Thymus (tissue), 14 donors: ENCODE measurements at places on chromosomes 4 and X.

DNA sequence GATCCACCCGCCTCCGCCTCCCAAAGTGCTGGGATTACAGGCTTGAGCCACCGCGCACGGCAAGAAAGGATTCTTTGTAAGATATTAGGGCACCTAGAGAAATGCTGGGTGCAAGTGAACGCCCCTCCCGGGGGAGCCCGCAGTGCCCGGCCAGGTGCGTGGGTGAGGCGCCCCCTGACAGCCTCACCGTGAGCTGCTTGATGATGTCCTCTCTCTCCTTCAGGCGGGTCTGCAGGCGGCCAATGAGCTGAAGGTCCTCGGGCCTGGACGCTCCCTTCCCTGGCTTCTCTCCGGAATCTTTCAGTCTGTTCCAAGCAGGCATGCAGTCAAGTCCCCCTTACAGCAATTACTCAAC is 21.9 kb downstream of the MED28 start:
- DNase-seq, result no peak

DNA sequence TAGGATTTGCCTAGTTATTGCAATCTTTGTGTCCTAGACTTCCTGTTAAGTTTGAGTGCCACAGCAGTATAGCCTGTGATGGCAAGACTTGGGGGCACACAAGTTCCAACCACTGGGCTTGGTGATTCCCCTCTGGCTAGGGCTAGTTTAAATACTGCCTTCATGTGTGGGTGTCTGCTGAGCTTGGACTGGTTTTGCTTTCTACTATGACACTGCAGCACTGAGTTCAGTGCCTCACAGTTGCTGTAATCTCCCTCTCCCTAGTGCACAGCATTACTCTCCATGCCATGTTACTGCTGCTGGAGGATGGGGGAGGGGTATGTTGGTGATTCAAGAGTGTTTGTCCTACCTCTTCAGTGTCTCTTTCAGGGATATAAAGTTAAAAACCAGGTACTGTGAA is 379.6 kb downstream of the IL15 start:
- no peak for DNase-seq

DNA sequence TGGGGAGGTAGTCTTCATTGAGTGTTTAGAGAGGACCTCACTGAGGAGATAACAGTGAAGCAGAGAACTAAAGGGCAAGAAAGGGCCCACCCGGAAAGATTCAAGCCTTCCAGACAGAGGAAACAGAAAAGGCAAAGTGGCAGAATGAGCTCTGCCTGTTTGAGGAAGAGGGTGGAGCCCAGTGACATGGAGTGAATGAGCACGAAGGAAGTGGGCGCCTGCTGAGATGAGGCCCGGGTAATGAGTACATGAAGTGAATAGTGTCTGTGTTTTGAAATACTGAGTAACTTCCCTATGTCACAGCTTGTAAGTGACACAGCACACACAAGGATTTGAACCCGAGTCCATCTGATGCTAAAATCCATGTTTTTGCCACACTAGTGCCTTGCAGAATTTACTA is 32.5 kb upstream of the TLR2 start:
- no peak for DNase-seq

- no peak for DNase-seq
These were observed 46.9 kb upstream of the STIM2 start for GRCh38 chr4:26813698-26814097.

DNA sequence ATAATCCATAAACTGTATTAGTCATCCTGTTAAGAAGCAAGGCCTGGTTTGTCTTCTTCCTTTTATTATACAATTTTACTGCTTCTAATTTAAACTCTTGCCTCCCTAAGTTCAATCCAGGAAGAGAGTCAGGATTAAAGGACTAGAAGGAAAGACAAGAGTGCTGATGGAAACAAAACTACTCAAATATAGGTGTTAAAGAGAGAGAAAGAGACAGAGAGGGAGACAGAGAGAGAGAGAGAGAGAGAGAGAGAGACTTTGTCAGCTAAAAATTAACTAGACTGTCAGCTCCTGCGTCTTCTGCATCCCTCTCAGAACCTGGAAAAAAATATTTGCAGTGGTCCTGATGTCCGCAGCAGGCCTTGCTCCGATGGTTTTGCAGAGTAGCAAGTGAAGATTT is 13.5 kb upstream of the FGG start:
- DNase-seq, result no peak

DNA sequence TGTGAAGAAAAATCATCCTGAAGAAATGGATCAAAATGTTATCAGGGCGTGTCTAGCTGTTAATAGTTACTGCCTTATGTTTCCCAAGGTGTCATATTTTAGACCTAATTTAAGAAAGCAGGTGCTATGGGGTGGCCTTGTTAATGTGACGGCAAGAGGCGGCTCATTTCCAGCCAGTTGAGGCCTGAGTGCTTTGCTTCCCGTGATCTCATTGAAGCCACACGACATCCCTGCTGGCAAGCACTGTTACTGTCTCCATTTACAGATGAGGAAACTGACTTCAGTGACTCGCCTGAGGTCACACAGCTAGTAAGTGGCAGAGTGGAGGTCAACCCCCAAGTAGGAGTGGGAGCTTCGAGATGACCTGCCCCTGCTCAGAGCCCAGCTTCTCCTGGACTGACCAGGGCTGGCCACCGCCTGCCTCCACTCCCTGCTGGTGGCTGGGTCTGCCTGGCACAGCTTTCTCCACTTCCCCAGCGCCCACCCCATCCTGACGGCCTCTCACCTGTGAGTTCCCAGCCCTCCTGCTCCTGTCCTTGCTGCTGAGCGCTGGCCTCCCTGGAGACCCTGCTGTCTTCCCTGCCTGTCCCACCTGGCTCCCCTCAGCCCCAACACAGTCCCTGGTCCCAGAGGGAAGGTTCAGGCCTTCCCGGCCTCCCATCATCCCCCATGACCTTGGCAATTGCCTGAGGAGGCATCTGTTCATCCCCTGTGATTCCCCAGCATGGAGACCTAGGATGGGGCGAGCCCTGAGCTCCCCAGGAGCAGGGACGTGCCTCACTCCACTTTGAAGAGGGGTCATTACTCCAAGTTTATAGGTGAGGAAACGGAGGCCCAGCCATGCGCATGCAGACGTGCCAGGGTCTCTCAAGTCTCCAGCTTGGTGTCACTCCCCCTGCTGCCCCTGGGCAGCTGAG is 47.7 kb upstream of the SORCS2 start:
- DNase-seq, result no peak

DNA sequence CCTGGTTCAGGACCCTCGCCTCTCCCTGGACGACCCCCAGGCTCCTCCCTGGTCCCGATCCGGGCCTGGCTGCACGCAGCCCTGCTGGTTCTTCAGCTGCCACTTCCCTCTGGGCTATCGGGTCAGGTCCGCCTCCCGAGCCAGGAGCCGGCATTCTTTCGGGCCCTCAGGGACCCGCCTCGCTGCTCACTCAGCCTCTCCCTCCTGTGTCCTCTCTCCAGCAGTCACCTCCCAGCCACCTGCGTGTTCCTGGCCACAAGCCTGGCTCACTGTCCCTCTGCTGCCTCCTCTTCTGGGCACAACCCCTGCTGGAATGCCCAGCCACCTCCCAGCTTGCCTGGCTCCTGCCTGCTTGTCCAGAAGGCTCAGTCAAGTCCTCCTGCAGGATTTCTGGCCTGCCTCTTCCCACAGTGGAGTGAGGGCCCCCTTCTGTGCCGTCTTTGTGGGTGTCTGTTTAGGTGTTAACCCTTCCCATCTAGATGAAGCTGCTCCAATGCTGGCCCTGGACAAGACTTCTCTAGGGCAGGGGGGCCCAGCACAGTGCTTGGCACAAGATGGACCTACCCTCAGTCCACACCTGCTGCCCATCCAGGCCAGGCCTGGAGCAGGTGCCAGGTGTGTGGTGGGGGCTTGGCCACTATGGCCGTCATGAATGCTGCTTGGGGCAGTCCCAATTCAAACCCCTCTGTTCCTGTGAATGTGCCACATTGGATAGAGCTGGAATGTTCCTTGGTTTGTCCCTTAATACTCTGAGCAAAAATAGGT is 2.2 kb downstream of the WFS1 start:
- DNase-seq, result no peak

- DNase-seq, result peak; percentile 86
These were observed 45.9 kb downstream of the HMGB2 start for GRCh38 chr4:173288296-173288695.

- no peak for DNase-seq
These were observed 23.0 kb downstream of the HMX1 start for GRCh38 chr4:8848507-8849265.

GRCh38 chr4:69828828-69829227 is 31.1 kb downstream of the SULT1E1 start:
- DNase-seq, result no peak

- no peak for DNase-seq
These were observed 415.7 kb upstream of the NDST4 start for GRCh38 chr4:115529126-115529525.

GRCh38 chr4:184887333-184887732 is 61.6 kb upstream of the ACSL1 start:
- DNase-seq, result no peak

DNA sequence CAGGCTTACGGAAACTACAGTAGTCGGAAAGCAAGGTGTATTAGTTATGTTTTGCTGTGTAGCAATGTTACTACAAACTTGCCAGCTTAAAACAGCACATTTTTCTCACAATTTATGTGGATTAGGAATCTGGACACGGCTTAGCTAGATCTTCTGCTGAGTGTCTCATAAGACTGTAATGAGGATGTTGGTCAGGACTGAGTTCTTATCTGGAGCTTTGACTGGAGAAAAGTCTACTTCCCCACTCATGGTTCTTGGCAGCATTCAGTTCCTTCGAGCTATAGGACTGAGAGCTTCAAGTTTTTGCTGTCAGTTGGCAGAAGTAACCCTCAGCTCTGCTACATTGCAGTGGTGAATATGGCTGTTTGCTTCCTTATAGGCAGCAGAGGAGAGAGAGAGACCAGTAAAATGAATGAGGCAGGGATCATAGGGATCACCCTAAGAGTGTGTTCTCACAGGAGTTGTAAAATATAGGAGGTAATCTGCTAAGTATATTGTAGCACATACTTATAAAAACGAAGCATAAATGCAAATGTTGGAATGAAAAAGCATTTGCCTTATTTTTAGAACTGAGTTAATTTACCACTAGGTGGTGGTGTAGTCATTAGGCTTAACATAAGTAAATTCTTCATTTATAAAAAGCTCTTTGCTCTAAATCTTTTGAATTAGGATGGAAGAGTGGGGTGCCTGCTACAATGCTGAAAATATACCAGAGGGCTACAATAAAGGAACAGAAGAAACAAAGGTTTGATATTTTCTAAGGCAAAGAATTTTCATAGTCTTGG is 38.6 kb downstream of the ALG13 start:
- DNase-seq, result no peak

DNA sequence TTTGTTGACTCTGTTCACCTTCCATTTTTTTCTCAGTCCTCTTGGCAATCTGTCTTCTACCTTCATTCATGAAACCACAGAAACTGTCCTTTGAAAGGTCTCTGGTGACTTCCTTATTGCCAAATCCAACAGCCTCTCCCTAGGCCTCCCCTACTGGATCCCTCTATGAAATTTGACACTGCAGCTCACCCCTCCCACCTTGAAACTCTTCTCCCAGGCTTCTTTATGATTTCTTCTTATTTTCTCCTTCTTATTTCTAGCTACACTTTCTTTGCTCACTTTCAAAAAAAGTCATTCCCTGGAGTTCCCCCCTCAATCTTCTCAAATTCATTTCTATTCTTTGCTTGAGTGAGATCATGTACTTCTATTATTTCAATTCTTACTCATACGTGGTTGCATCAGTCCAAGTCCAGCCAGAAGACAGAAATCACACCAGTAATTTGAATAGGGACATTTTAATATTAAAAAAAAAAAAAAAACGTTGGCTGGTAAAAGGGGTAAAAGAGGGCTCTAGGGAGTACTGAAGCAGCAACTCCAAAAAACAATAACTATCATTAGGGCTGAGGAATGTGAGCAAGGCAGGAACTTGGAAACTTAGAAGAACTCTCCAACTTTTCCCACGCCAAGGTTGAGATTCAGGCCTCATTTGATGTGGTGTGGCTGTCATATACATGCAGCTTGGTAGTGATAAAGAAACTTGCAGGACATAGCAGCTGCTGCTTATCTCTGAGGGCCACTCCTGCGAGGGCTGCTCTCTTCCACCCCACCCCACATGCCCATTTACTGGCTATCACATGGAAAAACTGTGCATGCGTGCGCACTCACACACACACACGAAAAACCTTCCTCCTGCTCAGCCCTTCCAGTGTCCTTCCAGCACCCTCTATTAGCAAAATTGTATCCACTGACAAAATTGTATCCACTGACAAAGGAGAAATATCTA is 169.8 kb upstream of the GALNT7 start:
- DNase-seq, result no peak

- DNase-seq, result no peak
These were observed 213.8 kb upstream of the LDB2 start for GRCh38 chr4:17112292-17112659.
